Endothelial cell of umbilical vein (primary cell): ENCODE measurements at places on chromosomes 3 and 15. TPM values are rescaled to one million over a fixed set of nuclear protein-coding genes. Genes with fewer than 3 reads are reported as not detected.

GRCh38 chr3:58404396-58404795 lies 29.2 kb downstream of the PDHB start:
- DNase-seq: no peak

DNA sequence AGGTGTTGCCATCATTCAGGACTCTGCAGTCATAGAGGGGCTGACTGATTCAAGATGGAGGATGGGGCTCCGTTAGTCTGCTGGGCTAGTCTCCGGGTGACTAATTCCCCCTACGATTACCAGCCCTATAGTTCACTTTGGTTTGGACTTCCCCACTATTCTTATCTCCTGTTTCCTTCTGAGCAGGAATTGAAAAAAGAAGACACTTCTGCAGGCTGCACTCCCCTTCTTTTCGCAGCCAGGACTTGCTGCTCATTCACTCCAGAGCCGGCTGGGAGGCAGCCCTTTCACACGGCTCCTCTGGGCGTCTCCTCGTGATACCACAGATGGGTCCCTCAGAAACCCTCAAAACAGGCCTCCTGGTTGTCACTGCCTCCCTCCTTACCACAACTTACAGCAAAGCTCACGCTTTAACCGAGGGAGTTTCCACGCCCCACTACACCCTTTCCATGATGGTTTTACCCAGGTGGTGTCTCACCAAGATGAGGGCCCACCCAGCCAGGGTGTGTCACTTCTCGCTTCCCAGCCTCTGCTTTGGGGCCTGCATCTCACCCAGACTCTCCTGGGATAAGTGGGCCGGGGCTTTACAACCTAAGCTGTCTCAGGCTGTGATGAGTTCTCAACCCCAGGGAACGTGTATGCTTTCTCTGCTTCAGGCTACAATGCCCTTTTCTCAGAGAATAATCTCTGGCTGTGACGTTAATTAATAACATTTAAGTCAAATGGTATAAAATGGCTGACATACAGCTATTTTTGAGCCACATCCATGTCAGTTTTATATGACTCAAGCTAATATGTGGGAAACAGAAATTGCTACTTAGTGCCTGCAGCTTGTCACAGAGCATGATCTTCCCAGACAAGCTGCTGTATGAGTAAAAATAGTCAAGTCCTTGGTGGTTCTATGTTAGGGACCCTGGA lies 11.9 kb downstream of the CX3CR1 start:
- DNase-seq: no peak

GRCh38 chr3:195876297-195877064 lies 31.9 kb downstream of the TNK2 start:
- no peak for DNase-seq

Gene TGM4
- polyA plus RNA-seq: 0.11 and 0.16 TPM in 2 replicates

DNA sequence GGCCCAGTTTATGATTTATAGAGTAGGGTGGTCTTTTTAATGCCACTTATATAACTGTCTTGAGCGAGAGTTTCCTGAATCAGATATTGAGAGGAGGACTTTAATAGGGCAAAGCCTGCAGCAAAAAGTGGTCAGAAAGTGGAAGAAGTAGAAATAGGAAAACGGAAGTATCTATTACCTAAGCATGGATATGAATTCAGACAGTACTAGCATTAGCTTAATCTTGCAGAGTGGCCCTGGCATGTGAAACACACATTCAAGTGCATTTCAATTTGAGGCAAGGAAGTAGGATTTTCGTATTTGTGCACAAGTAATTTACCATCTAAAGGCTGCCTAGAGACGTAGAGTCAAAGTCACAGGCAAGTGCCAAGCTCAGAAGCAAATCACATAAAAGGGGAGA lies 622.3 kb downstream of the DIPK2A start:
- no peak for DNase-seq

Gene ACAN
- polyA plus RNA-seq: not detected in 2 replicates

DNA sequence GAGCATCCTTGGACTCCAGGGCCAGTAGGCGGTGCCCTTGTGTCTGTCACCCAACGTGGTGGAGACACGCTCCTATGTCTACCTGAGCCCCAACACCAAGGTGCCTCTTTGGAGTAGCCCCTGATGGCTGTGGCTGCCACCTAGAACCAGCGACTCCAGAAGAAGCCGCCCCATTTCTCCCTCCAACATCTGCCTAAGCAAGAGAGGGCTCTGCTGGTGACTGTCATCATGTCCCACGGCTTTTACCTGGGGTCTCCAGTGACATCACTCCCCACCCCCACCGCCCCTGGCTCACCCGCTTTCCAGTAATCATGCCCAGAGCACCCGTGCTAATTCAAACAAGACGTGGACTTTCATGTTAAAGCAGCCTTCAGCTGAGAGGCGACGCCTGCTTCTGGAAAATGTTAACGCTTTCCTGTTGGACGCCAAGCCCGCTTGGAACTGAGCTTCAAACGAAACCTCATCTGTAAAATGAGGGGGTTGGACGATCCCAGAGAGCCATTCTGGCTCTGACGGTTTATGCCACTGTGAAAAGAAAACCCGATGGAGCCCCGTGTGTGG lies 57.0 kb downstream of the ISG20 start:
- DNase-seq: no peak

Gene FBXO45
- 2.0 and 3.5 TPM in 2 replicates for polyA plus RNA-seq

Gene PLA2G4F
- not detected in 2 replicates for polyA plus RNA-seq

Gene PRKCD
- polyA plus RNA-seq: 16.4 and 19.0 TPM in 2 replicates

Gene SEMA7A
- 2.0 and 3.0 TPM in 2 replicates for polyA plus RNA-seq

Gene GOLGA8T
- polyA plus RNA-seq: 0.04 TPM in 1 of 2 replicates, not detected in the other

Gene CKMT1B
- polyA plus RNA-seq: not detected in 2 replicates

Gene FAN1
- 3.5 and 4.3 TPM in 2 replicates for polyA plus RNA-seq

DNA sequence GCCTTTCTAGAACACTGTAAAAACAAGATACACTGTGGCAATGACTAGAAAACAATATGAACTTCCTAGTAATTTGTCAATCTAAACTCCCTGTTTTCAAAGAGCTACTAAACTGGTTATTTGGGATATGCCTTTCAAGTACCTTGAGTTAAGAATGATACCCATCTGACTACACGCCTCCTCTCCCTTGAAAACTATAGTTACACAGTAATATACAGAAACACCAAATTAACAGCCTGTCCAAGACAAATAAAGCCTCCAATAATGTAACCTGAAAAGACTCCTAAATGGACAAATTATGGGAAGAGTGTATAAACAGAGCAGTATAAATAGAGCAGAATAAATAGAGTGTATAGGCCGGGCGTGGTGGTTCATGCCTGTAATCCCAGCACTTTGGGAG lies 70.1 kb downstream of the SMARCC1 start:
- no peak for DNase-seq

- DNase-seq: peak; percentile 11
These were observed 30.6 kb upstream of the GPR160 start for GRCh38 chr3:170007031-170007663.

GRCh38 chr3:126152901-126153694 lies 27.3 kb downstream of the ALDH1L1 start:
- no peak for DNase-seq

DNA sequence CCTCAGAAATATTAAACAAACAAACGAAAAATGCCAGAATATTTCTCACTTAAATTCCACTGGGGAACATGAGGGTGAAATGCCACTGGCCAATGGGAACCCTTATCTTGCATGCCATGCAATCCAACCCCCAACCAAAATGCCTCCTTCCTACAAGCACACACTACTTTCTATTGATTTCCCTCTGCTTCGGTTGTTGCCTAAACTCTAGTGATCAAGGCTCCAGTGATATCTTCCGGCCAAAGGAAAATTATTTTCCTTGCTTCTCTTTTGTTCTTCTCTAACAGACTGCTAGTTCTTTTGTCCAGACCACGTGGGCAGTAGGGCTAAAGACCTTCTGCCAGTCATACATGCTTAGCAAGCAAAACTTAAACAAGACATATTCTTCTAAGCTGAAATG lies 115.7 kb downstream of the TMCC1 start:
- peak; percentile 14 for DNase-seq

GRCh38 chr3:192259661-192260060 lies 467.7 kb downstream of the FGF12 start:
- no peak for DNase-seq

- DNase-seq: peak; percentile 67
These were observed 8.6 kb upstream of the NR2F2 start for GRCh38 chr15:96321639-96322535.

GRCh38 chr3:146881356-146881755 lies 276.2 kb upstream of the PLSCR5 start:
- DNase-seq: no peak

Gene LYZL4
- 0.40 and 0.41 TPM in 2 replicates for polyA plus RNA-seq

- DNase-seq: no peak
These were observed 96.3 kb upstream of the CHRM5 start for GRCh38 chr15:33871980-33872379.

Gene SLC28A1
- polyA plus RNA-seq: not detected in 2 replicates

DNA sequence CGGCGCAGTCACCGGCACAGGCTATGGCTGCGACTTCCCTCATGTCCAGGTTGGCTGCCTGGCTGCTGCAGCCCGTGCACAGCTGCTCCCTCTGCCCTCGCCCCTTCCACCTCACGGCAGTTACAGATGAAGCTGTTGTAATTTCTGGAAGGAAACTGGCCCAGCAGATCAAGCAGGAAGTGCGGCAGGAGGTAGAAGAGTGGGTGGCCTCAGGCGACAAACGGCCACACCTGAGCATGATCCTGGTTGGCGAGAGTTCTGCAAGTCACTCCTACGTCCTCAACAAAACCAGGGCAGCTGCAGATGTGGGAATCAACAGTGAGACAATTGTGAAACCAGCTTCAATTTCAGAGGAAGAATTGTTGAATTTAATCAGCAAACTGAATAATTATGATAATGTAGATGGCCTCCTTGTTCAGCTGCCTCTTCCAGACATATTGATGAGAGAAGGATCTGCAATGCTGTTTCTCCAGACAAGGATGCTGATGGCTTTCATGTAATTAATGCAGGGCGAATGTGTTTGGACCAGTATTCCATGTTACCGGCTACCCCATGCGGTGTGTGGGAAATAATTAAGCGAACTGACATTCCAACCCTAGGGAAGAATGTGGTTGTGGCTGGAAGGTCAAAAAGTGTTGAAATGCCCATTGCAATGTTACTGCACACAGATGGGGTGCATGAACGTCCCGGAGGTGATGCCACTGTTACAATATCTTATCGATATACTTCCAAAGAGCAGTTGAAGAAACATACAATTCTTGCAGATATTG lies 13.2 kb upstream of the GNB4 start:
- DNase-seq: no peak

Gene CDC25A
- 5.0 and 5.5 TPM in 2 replicates for polyA plus RNA-seq

- DNase-seq: no peak
These were observed 267.1 kb downstream of the LRTM1 start for GRCh38 chr3:54660714-54661132.

Gene ECT2
- polyA plus RNA-seq: 7.2 and 10.3 TPM in 2 replicates

GRCh38 chr15:59174835-59175831 lies 31.5 kb upstream of the LDHAL6B start:
- DNase-seq: peak; percentile 75

DNA sequence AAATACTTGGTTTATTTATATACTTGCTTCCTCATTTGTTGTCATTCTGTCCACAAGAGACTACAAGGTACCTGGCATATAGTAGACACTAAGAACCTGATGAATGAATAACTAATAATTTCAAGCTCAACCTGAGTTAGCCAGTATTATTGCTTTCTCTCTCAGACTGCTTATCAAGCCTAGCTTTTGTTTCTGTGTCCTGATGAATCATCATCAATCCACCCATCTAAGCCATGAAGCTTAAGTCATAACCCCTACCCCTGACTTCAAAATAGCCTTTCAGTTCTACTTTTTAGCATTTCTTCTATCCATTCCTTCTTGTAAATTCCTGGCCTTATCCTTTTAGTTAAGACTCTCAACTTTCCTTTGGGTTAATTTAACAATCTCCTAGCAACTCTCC lies 420.8 kb downstream of the EPHA6 start:
- no peak for DNase-seq

DNA sequence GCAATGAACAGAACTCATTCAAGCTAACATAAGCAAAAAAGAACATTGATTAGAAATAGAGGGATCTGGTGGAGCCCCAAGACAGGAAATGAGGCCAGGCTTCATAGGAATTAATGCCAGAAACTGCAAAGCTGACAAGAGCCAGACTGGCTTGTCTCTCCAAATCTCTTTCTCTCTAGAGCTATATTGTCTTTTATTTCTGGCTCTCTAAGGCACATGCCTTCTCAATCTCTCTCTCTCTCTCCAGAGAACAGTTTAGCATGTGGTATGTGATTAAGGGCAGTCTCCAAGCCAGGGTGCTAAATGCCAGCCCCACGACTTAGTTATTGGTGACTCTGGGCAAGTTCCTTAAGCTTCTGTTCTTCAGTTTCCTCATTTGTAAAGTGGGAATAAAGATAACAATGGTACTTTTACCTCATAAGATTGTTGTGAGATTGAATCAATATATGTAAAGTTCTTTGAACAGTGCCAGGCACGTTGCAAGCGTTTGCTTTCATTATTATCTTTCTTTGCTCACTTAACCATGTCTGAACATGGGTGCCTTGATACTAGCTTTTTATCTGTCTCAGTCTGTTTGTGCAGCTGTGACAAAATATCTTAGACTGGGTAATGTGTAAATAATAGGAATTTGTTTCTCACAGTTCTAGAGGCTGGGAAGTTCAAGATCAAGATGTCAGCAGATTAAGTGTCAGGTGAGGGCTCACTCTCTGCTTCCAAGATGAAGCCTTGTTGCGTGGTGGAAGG lies 123.2 kb downstream of the BDH1 start:
- DNase-seq: no peak
